ENCODE measurements at places on chromosomes 11 and 22.

DNA sequence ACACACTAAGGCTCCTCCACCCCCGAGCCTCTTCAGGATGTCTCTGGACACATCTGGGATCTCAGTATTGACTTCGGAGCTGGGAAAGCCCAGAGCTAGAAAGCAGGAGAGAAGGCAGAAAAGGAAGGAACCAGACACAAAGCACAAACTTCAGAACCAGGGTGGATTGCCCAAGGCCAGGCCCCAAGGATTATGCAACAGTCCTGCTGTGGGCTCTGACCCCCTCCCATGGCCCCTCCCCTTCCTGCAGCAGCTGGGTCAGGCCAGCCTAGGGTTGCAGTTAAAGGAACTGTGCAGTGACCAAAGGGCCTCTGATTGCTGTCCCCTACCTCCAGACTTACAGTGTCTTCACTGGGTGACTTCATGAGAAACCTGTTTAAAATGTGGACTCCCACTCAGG is 5.3 kb downstream of the KCNE3 start:
- DNase-seq: no peak

GRCh38 chr11:38593649-38594048 is 1995.6 kb upstream of the RAG2 start:
- DNase-seq: no peak

DNA sequence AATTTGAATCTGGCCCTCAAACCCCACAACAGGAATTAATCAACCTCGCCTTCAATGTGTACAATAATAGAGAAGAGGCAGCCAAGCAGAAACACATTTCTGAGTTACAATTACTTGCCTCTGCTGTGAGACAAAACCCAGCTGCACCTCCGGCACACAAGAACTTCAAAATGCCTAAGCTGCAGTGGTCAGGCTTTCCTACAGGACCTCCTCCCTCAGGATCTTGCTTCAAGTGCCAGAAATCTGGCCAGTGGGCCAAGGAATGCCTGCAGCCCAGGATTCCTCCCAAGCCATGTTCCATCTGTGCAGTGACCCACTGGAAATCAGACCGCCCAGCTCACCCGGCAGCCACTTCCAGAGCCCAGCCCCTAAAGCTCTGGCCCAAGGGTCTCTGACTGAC is 3.4 kb upstream of the NDUFC2 start:
- DNase-seq: no peak

DNA sequence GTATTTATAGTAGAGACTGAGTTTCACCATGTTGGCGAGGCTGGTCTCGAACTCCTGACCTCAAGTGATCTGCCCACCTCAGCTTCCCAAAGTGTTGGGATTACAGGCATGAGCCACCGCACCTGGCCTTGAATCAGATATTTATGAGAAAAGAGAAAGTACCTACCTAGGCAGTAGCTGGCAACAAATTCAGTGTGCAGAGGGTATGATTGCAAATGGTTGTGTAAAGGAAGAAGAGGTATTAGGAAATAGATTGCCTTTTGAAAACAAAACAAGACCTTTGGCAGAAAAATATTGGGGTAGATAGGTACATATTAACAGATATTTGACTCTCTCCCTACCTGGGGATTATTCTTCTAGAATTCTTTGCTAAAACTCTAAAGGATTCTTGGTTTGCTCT is 38.5 kb upstream of the LIN7C start:
- no peak for DNase-seq

- no peak for DNase-seq
Observed at GRCh38 chr22:19527861-19528417, 3.7 kb upstream of the CLDN5 start.

GRCh38 chr11:107619926-107620325 is 29.0 kb downstream of the ELMOD1 start:
- no peak for DNase-seq

DNA sequence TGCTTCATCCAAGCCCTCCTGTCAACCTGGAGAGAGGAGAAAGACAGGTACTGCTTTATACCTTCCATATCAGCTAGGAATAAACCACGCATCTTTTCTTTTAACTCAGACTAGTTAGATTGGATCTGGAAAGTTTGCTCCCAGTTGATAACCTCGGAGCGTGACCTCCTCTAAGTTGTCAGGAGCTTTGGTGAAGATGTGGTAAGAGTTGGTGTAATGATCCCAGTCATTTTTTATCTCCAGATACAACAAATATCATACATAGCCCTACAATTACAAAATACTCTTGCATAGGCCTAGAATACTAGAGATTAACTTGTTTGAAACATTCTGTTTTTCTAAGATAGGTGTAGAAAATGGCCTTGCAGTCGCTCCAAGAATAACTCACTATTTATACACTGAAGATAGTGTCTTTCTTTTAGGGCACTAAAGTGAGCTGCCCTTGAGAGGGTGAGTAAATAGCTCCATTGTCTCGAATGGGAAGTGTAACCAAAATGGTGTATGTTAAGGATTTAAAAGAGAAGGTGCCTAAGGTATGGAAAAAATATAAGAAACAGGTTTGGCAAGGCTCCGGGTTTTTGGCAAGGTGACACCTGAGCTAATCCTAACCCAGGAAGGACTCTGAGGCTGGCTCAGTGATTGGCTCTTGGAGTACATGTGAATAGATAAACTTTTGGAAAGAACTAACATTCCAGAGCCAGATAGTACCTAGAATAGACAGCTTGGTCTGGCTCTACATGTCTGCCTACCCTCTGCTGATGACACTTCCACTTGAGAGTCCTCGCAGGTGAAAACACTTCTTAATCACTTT is 59.4 kb downstream of the GLYATL1 start:
- no peak for DNase-seq

GRCh38 chr22:28934026-28934425 is 50.7 kb downstream of the ZNRF3 start:
- DNase-seq: no peak

GRCh38 chr11:131668500-131669400 is 298.3 kb downstream of the NTM start:
- no peak for DNase-seq

- no peak for DNase-seq
Observed at GRCh38 chr11:117421041-117421440, 93.4 kb downstream of the CEP164 start.

DNA sequence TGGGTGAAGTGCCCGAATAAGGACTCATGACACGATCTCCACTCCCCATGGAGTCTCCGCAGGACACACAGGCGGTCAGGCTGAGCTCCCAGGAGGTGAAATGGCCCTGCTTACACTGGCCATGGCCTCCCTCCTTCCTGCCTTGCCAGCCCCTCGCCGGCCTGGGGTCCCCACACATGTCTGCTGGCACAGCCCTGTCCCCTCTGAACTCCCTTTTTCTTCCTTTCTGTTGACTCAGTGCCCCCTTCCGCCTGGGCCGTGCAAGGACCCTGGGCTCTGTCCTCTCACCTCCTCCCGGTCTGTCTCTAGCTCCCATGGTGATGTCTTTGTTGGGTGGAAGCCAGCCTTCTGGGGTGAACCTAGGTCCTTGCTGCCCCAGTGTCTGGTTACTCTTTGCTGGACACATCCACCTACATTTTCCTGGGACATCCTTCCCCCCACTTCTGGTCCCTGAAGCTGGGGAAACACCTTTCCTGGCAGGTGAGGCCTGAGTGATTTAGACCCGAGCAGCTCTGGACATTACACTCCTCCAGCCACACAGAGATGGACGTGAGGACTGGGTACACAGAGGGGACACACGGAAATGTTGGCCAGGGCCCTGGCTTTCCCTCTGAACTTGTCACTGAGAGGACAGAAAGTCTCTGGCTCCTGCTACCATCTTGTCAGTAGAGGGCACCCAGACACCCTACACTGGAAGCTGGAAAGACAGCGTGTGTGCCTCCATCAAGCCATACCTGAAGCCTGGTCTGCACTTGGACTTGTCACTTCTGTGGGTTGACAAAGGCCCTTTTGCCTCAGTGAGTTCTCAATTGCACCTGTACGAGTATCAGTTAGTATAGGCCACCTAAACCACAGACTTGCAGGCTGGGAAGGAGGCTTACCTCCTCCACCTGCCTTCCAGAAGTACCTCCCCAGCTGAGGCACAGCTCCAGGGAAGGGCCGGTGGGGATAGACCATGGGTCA is 864.3 kb downstream of the TBC1D22A start:
- no peak for DNase-seq

DNA sequence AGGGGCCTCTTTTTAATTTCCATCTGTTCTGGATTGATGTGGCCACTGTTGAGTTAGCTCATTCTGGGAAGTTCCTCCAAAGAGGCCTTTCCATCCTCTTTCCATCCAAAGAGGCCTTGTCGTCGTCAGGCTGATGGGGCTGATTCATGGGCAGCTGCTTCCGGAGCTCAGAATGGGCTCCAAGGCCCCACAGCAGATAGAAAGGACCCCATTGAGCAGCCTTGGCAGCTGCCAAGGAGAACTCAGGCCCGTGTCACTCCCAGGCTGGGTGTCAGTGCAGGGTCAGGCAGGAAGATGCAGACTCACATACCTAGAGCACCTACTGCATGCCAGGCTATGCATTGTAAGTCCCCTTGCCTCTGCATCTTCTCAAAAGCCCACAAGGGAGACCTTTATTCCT is 524.1 kb downstream of the MIAT start:
- DNase-seq: no peak

GRCh38 chr11:118252688-118253087 is 523 bp upstream of the MPZL3 start:
- no peak for DNase-seq

- no peak for DNase-seq
Observed at GRCh38 chr22:23207729-23208393, 27.6 kb downstream of the BCR start.

- no peak for DNase-seq
Observed at GRCh38 chr11:69244266-69244665, 49.7 kb upstream of the MYEOV start.

GRCh38 chr22:43090130-43090789 is 1.1 kb upstream of the TTLL1 start:
- no peak for DNase-seq

GRCh38 chr11:33697997-33698396 is 2.6 kb downstream of the C11orf91 start:
- no peak for DNase-seq

- DNase-seq: no peak
Observed at GRCh38 chr22:43152003-43152356, 621 bp downstream of the TSPO start.

DNA sequence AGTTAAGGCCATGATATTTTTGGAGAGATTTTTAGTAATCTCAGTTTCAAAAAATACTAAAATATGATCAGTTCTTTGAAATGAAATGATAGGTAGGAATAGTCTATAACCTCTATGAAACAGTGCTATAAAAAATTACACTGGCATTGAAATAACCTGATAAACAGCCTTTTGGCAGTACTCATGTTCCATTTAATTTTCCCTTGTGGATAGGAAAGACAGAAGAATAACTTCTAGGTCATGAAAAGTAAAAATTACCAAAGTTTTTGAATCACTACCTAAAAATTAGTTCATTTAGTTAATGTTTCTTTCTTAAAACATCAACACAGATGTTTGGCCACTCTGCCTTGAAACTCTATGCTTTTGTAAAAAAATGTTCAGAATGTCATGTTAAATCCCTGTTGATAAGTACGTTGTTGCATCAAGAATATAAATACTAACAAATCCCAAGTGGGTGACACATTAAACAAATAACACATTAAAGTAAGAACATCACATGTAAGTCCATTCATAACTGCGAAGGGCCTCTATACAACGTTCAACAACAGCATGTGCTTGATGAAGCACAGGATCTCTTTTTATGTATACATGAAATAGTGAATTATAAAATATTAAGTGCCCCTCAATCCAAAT is 290.2 kb downstream of the SWAP70 start:
- DNase-seq: no peak

GRCh38 chr11:17770048-17770652 is 35.6 kb downstream of the KCNC1 start:
- DNase-seq: no peak

DNA sequence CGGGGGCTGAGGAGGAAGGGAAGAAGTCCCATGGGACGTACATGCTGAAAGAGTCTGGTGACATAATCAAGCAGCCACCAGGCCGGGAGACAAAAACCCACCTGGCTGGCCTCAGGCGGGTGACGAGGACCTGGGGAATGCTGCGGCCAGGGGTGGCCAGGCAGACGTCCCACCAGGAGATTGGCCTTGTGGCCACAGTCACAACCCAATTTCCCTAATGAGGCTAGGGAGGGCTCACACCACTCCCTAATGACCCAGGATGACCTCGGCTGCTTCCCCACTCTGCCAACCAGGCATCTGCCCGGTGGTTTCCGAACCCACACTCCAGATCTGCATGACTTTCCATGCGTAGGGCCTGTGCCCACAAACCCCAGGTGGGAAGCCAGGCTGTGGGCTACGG is 66.9 kb downstream of the SCUBE1 start:
- DNase-seq: no peak

DNA sequence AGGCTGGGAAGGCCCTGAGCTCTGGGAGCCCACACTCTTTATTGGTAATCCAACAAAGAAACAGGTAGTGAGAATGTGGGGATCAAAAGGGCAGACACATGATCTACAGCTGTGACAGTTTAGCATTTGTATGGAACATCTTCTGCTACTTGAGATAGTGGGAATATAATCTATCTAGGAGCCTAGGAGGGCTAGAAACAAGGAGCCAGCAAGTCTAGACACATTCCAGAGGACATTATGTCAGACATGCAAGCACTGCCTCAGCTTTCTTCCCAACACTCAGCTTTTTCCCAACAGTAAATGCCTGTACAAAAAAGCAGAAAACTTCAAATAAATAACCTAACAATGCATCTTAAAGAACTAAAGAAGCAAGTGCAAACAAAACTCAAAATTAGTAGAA is 1150.6 kb upstream of the RAG2 start:
- DNase-seq: no peak

- peak; percentile 75 for DNase-seq
Observed at GRCh38 chr11:68903288-68904247, at the start of the genes IGHMBP2 and MRPL21. TSS of gene IGHMBP2 (plus strand) at chr11:68903891. CDS start at chr11:68903953, 62 bp downstream. TSS of gene MRPL21 (minus strand) at chr11:68903832. CDS start at chr11:68903810, 22 bp downstream.
